Activated T-helper 2 cell treated with anti-CD3 and anti-CD28 coated beads, Interferon-gamma antibody, Interleukin-2, Interleukin-4, amounts not matched to agents 10 μg/mL and 5 μg/mL and 100 μg/mL, durations not matched to agents 14 hours and 24 hours and 36 hours (primary cell): ENCODE measurements at places on chromosomes 12 and 14. TPM values are rescaled to one million over a fixed set of nuclear protein-coding genes. Genes with fewer than 3 reads are reported as not detected.

The CLSTN3 gene
- 57.8 and 60.7 TPM in 2 replicates for total RNA-seq

The MORN3 gene
- total RNA-seq: 0.34 and 0.37 TPM in 2 replicates

The KRT2 gene
- total RNA-seq: not detected in 2 replicates

GRCh38 chr12:19506497-19506896, 67.2 kb downstream of the AEBP2 start:
- H3K27ac ChIP-seq: no peak overlapping the region
- H3K4me1 ChIP-seq: peaks cover 19% of the 10 kb centered on the region
- H3K4me3 ChIP-seq: no peak overlapping the region
- H3K27me3 ChIP-seq: no peaks in the 10 kb centered on the region
- no peak for DNase-seq
- H3K36me3 ChIP-seq: peaks cover 64% of the 10 kb centered on the region

- H3K36me3 ChIP-seq: no peaks in the 10 kb centered on the region
- H3K4me3 ChIP-seq: no peak overlapping the region
- no peaks in the 10 kb centered on the region for H3K27me3 ChIP-seq
Observed at GRCh38 chr14:39434401-39434800, 2.2 kb upstream of the FBXO33 start.

DNA sequence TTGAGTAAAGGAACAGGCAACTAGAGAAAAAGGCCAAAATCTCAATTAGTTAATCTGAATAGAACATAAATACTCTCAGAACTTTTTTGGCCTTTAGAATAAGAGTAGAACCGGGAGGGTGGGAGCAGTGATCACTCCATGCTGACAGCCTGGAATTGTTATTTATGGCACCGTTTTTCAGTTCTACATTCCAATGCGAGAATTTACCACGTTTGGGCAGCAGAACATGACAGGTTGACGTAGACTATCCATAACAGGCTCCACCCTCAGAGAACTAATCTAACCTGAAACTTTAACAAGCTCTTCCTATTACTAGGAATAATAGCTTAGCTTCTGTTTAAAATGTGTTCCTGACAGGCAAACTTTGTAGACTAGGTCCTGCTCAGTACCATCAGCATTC, 379.1 kb downstream of the SEC23A start:
- no peaks in the 10 kb centered on the region for H3K36me3 ChIP-seq
- H3K27ac ChIP-seq: no peak overlapping the region
- H3K4me1 ChIP-seq: no peaks in the 10 kb centered on the region
- H3K27me3 ChIP-seq: no peaks in the 10 kb centered on the region
- no peak for DNase-seq

- peak; percentile 57 for DNase-seq
- H3K4me1 ChIP-seq: peaks cover 19% of the 10 kb centered on the region
- H3K36me3 ChIP-seq: peaks cover 5% of the 10 kb centered on the region
- no peaks in the 10 kb centered on the region for H3K27me3 ChIP-seq
- no peak overlapping the region for H3K27ac ChIP-seq
- H3K4me3 ChIP-seq: no peak overlapping the region
Observed at GRCh38 chr14:77053046-77053841, 24.7 kb upstream of the IRF2BPL start.

DNA sequence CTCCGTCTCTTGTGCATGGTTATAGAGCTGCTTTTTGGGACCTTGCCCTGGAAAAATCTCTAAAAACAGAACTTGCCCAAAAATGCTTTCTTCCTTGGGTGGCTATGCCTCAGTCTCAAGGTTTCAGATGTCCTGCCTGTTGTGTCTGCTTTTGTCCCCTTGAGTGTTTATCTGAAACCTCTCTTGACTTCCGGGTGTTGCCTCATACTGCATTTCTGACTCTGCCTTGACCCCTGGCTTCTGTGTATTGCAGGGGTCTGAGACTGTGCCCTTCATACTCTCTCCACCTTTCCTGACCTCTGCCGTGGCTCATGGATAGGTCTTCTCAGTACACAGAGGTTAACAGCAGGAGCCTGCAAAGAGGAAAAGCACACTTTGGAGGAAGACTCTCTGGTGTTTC, 124.8 kb upstream of the NTF3 start:
- no peak overlapping the region for H3K27ac ChIP-seq
- no peak for DNase-seq
- no peaks in the 10 kb centered on the region for H3K4me1 ChIP-seq

DNA sequence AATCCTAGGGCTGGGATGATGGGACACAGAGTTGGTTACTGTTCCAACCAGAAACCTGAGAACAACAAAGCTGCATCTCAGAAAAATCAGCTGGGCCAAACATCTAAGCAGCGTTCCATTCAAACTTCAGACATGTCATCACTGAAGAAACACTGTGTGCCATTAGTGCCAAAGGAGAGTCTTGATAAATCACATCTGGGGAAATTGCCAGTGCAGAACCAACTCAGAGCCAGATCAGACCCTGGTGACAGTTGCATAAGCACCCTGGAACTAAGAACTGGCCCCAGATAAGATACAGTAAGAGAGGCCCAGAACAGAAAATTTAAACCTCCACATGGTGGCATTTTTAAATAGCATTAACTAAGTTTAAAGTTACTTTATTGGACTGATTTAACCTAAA, 482.8 kb downstream of the PRKD1 start:
- no peak for DNase-seq
- no peaks in the 10 kb centered on the region for H3K27me3 ChIP-seq
- no peak overlapping the region for H3K27ac ChIP-seq
- H3K4me1 ChIP-seq: no peaks in the 10 kb centered on the region

DNA sequence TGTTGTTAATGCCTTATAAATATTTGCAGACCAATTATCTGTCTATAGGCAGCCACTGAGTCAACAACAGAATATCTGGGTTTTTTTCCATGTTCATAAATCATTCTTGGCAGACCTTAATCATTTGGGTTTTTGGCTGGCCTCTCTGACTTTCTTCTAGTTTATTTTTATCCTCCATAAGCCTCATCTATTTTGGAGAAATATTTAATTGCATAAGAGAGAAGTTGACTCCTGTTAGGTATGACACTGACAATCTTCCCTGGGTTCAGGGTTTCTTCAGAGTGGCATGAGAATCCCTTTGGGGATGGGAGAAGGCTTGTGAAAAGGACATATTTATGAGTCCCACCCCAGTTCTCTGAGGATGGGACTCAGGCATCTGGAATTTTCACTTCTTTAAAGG, 299.8 kb downstream of the NRXN3 start:
- no peaks in the 10 kb centered on the region for H3K4me1 ChIP-seq
- DNase-seq: no peak

- H3K27me3 ChIP-seq: no peaks in the 10 kb centered on the region
- DNase-seq: no peak
- no peak overlapping the region for H3K4me3 ChIP-seq
Observed at GRCh38 chr12:81558031-81558430, 201.1 kb downstream of the PPFIA2 start.
